Inflammatory macrophage (primary cell): ENCODE measurements at places on chromosomes 1 and 21.
A peak's percentile ranks its signal among the peaks of the same experiment; 100 is the strongest.

- DNase-seq: no peak
Observed at GRCh38 chr1:191671236-191671635, 487.0 kb upstream of the RGS18 start.

- no peak for DNase-seq
Observed at GRCh38 chr1:175479521-175480342, 263.7 kb downstream of the TNR start.

GRCh38 chr1:22317920-22318243, 133.8 kb upstream of the ZBTB40 start:
- no peak for DNase-seq

- DNase-seq: no peak
Observed at GRCh38 chr1:11641776-11642305, 12.4 kb downstream of the FBXO2 start.

DNA sequence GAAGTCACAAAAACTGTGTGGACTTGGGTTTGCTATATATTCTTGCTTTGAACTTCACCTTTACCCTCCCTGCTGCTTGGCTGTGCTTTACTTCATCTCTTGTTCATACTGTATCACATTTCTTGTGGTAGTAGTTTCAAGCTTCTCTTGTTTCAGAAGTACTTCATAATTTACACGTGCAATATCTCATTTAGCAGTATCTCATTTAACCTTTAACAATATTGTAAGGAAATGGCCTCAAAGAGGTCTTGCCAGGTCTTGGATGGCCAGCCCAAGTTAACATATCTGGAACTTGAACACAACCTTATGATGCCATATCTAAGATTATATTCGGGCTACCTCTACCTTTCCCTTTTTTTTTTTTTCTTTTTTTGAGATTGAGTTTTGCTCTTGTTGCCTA, 1.7 kb upstream of the TRIM45 start:
- DNase-seq: no peak

DNA sequence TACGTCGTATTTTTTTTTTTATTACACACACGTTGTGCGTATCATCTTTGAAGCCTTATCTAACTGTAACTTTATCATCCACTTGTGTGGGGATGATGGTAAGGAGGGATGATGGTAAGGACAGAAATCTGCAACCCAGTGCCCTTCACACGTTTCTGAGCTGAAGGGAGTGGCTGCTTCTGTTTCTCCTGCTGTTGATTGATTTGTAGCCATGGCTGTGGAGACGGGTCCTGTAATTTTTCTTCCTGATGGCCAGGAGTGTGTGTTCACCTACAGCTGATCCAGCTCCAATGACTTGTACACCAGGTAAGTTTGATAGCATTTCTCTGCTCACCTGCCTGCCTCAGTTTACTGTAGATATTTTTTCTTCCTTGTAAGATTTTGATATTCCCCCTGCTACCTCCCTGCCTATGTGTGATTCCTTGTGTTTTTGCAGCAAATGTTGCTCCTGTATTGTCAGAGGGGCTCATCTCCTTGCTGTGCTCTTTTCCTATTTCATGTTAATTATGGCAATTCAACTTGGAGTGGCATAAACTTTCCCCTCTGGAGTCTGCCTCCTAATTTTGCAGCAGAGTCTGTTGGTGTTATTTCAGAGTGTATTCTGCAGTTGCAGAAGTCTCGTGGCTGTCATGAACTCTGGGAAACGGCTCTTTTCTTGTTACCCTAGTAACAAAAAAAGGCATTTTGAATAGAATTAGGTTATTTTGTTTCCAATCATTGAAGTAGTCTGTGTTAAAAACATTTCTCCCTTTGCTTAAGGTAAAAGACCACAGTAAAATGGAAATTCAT, 64.1 kb downstream of the SH3BGR start:
- DNase-seq: no peak

GRCh38 chr1:87239997-87240605, 88.6 kb upstream of the LMO4 start:
- no peak for DNase-seq

DNA sequence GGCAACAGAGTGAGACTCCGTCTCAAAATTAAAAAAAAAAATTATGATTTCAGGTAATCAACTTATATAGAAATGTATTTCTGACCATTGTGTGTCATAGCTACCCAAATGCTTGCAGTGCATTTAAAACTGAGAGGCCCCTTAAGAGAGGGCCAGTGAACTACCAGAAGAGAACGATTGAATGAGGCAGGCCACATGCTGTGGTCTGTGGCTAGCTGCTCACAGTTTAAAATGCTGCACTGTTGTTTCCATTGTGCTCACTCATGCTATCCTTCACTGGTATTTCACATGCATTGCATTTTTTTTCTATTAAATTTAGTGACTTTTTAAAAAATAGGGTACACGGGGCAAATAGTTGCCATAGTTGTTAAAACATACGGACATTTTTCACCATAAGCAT, 26.0 kb downstream of the CHML start:
- no peak for DNase-seq

DNA sequence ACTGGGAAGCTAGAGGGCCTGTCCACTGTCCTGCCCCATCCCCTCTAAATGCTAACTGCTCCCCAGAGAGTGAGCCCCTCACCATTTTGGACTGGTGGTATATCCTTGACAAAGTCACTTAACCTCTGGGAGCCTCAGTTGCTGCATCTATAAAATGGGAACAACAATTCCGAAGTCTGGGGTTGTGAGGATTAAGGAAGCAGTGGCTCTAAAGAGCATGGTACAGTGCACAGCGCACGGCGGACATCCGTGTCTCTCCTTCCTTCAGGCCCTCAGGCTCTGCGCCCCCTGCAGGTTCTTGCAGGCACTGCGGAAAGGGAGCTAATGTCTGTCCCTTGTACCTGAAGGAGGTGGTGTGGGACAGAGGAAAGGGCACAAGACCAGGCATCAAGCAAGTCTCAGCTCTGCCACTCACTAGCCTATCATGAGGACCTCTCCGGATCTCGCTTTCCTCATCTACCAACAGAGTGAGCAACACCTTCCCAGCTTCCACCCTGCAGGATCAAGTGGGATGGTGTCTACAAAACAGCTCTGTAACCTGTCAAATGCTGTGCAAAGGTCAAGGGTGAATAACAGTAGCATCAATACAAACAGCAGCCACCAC, 20.1 kb downstream of the ECE1 start:
- peak; percentile 59 for DNase-seq

- DNase-seq: no peak
Observed at GRCh38 chr1:204829133-204829825, 41.4 kb upstream of the NFASC start.

- no peak for DNase-seq
Observed at GRCh38 chr1:182662121-182662890, 22.1 kb downstream of the RGS8 start.

- DNase-seq: no peak
Observed at GRCh38 chr21:34939673-34940331, 109.3 kb downstream of the RUNX1 start.

GRCh38 chr1:109112056-109112651, 1.8 kb upstream of the ELAPOR1 start:
- DNase-seq: peak; percentile 36

GRCh38 chr1:115156826-115157468, 67.6 kb upstream of the TSPAN2 start:
- DNase-seq: no peak

GRCh38 chr1:213973129-213973528, 14.6 kb upstream of the PROX1 start:
- DNase-seq: no peak

- no peak for DNase-seq
Observed at GRCh38 chr1:214927796-214928195, 154.7 kb upstream of the KCNK2 start.

- peak; percentile 57 for DNase-seq
Observed at GRCh38 chr1:109281680-109282496, 1.1 kb downstream of the PSRC1 start.

DNA sequence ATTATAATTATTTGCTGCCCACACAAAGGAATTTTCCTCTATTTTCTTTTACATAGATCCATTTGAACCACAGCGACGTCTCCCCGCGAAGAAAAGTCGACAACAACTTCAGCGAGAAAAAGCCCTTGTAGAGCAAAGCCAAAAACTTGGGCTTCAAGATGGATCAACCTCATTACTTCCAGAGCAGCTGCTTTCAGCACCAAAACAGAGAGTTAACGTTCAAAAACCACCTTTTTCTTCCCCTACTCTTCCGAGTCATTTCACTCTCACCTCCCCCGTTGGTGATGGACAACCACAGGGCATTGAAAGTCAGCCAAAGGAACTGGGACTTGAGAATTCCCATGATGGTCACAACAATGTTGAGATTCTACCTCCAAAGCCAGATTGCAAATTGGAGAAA, 7.2 kb downstream of the GORAB start:
- no peak for DNase-seq

GRCh38 chr1:170727963-170728362, 64.0 kb downstream of the PRRX1 start:
- DNase-seq: no peak

DNA sequence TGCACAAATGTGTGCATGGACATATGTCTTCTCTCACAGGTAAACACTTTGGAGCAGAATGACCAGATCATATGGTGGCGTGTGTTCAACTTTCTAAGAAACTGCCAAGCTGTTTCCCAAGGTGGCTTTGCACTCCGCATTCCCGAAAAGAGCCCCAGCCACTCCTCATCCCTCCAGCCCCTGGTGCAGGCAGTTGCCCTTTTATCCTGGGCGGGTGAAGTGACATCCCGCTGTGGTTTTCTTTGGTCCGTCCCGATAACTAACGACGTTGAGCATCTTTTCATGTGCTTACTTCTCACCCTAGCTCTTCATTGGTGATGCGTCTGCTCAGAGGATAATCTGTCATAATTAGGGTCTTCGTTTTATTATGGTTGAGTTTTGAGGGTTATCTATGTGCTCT, 612.5 kb downstream of the MATN1 start:
- no peak for DNase-seq

- DNase-seq: no peak
Observed at GRCh38 chr21:16309250-16309971, 579.6 kb downstream of the USP25 start.

DNA sequence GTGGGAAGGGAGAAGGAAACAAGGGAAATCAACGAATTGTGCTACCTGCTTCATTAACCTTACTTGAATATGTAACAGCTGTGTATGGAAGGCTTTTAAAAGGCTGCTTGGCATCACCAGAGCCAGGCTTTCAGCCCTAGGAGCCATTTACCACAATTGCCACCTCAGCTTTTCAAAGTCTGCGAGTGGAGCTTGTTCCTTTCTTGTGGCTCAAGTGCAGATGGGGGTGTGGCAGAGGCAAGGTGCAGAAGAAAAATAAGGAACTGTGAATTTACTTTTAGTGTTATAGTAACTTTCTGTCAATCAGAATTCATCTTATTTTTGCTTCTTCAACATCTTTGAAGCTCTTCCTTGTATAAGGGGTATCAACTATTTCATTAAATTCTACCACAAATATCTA, 17.6 kb downstream of the CLCA2 start:
- DNase-seq: no peak

GRCh38 chr1:82646336-82646735, 845.6 kb downstream of the ADGRL2 start:
- no peak for DNase-seq

- DNase-seq: no peak
Observed at GRCh38 chr1:163063143-163063542, 6.0 kb upstream of the RGS4 start.

DNA sequence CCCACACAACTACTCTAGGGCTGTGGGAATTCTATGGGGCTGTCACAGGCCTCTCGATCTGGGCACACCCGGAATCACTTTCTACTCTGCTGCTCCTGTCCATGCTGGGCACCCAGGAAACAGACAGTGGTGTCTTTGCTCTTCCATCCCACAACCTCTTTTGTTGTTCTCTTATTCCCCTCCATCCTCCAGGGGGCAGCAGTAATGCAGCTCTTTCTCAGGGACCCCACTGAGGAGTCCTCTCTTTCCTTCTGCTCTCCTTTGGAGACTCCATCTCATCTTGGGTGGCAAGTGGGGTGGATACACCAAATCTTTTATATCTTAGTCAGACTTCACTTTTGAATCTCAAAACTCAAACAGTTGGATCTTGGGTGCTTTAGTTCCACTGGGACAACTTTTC, 206.3 kb downstream of the HS2ST1 start:
- no peak for DNase-seq

DNA sequence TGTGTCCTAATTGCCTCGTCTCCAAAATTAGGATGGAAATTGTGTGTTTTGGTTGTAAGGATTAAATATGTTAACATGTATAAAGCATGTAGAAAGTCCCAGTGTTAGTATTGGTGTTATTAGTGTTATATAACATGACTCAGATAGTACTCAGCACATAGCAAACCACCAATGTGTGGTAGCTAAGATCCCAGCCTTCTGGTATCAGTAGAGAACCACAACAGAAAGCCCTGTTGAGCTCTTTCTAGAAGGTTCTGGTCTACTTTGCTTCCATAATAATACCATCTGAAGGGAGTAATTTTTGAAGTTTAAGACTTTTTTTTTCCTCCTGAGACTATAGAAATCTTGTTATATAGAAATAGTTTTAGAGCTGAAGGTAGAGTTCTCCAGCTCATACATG, 259.3 kb upstream of the SGIP1 start:
- DNase-seq: no peak

GRCh38 chr1:1842360-1843146, 48.3 kb downstream of the GNB1 start:
- DNase-seq: no peak

- DNase-seq: no peak
Observed at GRCh38 chr1:174366946-174367345, 80.8 kb upstream of the GPR52 start.

DNA sequence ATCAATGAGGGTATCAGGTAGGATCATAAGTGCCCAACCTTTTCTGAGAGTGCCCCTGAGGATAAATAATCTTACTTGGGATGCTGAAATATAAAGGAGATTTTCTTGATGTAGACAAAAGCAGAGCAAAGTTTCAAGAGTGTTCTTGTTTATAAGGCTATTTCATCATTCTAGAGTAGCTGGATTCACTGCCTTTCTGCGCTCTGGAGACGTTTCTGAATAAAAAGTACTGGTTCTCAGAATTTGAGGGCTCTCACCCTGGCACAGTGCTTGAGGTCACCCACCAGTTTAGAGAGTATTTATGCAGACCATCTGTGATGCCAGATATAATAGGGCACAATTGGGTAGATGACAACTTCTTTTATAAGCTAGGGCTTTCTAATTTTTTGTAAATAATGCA, 103.3 kb downstream of the GDAP2 start:
- DNase-seq: no peak

DNA sequence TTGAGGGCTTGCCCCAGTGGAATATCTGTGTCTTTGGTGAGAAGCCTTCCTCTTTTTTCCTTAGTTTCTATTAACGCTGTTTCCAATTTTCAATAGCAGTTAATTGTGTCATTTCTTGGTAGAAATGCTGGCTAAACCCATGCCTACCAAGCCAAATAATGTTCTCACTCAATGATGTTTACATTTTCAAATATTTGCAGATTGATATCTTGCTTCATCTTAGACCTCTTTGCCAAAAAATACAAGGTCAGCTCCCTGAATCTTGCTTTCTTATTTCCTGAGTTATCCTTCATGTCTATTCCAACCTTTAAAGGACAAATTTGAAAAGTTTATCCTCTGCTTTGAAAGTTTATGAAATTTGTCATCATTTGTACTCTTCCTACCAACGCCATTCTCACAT, 5.1 kb downstream of the KCNJ15 start:
- DNase-seq: no peak

DNA sequence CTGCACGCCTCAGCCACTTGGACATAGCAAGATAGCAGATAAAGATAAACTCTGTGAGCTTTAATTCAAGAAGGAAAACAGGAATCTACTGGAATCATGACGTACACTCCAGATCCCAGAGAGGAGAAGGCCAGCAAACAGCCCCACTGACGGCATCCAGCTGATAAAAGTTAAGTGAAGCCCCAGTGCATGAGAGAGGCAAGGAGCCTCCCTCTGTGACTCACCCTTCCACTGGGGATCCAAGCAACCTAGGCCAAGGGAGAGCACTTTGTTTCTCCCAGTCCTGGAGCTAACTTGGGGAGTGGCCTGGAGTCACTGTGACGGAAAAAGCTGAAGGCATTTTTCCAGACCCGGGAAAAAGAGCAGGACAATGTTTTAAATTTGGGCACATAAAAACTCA, 270.0 kb downstream of the AKT3 start:
- DNase-seq: no peak
